ENCODE measurements at places on chromosomes 16 and 17. TPM values are rescaled to one million over a fixed set of nuclear protein-coding genes. Genes with fewer than 3 reads are reported as not detected.

CORO6 gene
- total RNA-seq = 6.4 TPM

SKAP1 gene
- total RNA-seq = 48.7 TPM

RNF213 gene
- total RNA-seq = 290 TPM

DNA sequence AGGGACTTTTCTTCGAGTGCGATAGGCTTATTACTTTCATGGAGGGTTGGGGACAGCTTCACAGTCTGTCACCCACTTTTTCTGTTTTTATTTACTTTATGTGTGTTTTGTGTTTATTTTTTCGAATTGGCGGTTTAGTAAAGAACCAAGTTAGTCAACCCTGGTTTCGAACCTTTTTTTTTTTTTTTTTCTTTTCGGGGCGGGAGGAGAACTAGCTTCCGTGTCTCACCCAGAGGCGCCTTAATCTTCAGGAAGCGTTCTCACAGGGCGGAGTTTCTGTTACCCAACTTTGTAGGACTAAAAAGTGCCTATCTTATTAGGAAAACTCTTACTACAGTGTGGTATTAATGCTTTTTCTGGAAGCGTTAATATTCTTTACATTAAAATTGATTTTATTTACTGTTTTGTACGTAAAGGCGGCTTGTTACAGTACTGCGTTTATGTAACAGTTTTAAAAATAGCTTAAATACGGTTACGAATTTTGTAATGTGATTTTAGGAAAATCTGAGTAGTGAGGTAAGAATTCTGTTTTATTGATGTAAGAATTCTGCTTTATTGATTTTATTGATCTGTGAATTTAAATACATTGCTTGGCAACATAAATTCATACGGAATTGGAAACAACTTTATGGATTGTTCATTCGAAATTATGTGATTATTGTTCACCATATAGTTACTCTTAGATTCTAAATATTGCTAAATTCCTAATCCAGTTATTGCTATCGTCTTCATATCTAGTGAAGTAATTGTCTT is 885 bp downstream of the ZNF207 start:
- peaks cover 54% of the 10 kb centered on the region for H3K4me1 ChIP-seq
- H3K27ac ChIP-seq = peak overlapping the region; percentile 99
- H3K36me3 ChIP-seq = peaks cover 39% of the 10 kb centered on the region
- H3K27me3 ChIP-seq = no peaks in the 10 kb centered on the region
- peak; percentile 34 for DNase-seq

GRCh38 chr16:23858542-23858941 is 22.8 kb downstream of the PRKCB start:
- peaks cover 13% of the 10 kb centered on the region for H3K36me3 ChIP-seq

DNA sequence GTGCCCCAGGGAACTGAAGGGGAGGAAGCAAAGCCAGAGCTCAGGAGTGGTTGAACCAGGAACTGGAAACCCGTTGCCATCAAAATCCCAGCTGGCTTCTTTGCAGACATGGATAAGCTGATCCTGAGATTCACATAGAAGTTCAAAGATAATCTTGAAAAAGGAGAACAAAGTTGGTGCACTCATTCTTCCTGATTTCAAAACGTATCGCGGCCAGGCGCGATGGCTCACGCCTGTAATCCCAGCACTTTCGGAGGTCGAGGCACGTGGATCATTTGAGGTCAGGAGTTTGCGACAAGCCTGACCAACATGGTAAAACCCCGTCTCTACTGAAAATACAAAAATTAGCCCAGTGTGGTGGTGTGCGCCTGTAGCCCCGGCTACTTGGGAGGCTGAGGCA is 7.1 kb downstream of the RAP1GAP2 start:
- DNase-seq = no peak
- peaks cover 11% of the 10 kb centered on the region for H3K36me3 ChIP-seq
- peaks cover 9% of the 10 kb centered on the region for H3K27me3 ChIP-seq
- H3K27ac ChIP-seq = no peak overlapping the region
- peaks cover 16% of the 10 kb centered on the region for H3K4me1 ChIP-seq
- no peak overlapping the region for H3K4me3 ChIP-seq

Measured in activated T-helper 1 cell treated with anti-CD3 and anti-CD28 coated beads, Interleukin-12 subunit alpha, Interleukin-12 subunit beta, Interleukin-2, Interleukin-4 antibody, amounts not matched to agents 30 ng/mL and 10 ng/mL and 1 ng/mL, durations not matched to agents 14 hours and 24 hours and 36 hours (primary cell).